Amniotic epithelial cell (primary cell): ENCODE measurements at places on chromosomes 11 and 22.

GRCh38 chr11:106172386-106172991 is 95.0 kb downstream of the AASDHPPT start:
- DNase-seq: no peak

- DNase-seq: no peak
These were observed 48.4 kb downstream of the CHRDL2 start for GRCh38 chr11:74682731-74683278.

DNA sequence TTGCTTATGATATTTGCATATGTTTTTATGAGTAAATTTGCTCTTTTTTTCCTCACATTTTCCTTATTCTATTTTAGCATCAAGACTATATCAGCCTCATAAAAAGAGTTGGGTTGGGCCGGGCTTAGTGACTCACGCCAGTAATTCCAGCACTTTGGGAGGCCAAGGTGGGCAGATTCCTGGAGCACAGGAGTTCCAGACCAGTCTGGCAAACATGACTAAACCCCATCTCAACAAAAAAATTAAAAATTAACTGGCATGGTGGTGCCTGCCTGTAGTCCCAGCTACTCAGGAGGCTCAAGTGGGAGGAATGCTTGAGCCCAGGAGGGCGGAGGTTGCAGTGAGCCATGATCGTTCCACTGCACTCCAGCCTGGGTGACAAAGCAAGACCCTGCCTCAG is 148.8 kb upstream of the ANO5 start:
- no peak for DNase-seq

DNA sequence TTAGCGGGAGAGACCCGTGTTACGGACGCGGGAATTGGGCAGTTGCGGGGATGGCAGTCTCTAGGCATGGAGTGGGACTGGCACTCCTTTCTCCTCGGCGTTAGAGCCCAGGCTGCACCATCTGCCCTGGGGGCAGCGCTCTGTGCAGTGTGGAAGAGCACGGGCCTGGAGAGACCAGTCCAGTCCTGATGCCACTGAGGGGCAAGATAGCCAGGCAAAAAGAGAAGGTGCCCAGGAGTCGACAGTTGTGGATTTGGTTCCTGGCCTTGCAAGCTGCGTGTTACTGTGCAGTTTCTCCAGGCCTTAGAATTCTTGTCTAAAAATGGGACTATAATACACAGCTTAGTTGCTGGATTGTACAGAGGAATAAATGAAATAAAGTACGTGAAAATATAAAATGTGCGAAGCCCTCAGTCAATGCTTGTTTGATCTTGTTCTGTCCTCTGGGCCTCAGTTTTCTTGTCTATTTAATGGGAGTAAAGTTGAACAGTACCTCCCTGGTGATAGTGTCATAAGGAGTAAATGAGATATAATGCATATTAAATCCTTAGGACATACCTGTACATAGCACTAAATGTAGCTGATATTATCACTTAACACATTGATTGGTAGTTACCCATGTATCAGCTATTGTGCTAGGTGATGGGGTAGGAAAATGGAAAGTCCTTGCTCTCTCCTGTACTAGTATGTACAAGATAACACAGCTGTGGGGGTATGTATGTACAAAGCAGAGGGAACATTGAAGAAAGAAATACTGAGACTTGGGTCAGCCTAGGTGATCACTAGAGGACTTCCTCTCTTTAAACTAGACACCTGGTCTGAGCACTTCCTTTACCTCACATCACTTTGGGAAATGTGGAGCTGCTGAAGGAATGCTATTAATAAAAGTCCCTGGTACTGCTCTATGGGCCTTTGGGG is 1.2 kb downstream of the ATXN10 start:
- no peak for DNase-seq
